Activated B cell treated with CpG ODN at 0.5 μM for 24 hours (primary cell): ENCODE measurements at places on chromosomes 2 and 18.

DNA sequence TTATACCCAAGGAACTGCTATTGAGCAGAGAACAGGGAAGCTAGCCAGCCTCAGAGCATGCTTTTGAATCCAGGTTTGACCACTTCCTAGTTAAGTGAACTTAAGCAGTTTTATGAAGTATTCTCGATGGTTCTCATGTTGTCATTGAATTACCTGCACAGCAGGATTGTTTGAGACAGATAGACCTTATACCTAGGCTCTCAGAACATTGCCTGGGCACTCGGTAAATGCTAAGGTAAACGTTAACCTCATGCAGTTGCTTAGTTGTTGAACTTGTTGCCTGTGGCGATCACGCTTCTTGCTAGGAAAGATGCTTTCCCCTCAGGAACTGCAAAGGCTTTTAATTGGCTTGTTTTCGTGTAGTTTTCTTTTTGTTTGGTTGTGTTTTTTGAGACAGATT is 34.0 kb upstream of the CHMP1B start:
- DNase-seq: no peak

DNA sequence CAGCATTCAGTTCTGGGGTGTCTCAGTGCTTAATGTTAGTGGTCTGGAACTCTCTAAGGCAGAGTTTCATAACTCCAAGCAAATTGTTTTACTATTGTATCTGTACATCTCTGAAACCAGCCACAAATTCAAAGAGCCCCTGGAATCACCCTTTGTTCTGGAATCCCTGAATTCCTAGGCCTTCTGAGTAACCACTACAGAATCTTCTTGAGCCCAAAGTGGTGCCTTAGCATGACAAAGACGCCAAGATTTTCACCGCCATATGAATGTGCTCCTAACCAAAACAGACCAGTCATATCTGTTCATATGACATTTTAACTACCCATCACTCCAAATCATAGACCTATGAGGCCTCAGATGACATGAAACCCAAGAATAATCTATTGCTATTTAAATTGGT is 668.1 kb downstream of the EPHA4 start:
- DNase-seq: no peak

DNA sequence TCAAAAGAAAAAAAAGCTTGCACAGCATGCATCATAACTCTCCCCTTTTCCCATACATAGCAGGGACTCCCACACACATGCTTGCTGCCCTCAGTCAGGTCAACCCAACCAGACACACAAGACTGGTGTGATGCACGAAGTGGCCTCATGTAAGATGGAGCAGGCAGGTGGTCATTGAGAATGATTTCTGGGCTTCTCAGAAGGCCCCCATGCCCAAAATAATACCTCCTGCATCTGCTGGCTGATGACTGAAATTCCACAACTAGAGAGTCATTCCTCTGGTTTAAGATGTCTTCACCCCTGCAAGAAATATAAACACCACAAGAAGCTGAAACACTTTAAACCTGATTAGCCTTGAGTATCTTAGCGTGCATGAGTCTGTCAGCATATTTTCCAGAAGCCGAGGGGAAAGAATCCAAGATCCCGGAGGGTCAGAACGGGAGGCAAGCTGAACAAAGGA is 131.1 kb downstream of the AFF3 start:
- no peak for DNase-seq

GRCh38 chr2:98769784-98770183 is 38.9 kb upstream of the MGAT4A start:
- no peak for DNase-seq

DNA sequence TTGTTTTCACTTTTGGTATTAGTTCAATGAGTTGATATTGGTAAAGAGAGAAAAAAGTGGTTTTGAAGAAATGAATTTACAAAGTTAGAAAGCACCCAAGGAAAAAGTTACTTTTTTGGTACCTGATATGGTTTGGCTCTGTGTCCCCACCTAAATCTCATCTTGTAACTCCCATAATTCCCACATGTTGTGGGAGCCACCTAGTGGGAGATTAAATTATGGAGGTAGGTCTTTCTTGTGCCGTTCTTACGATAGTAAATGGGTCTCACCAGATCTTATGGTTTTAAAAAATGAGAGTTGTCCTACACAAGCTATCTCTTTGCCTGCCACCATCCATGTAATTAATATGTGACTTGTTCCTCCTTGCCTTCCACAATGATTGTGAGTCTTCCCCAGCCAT is 965.6 kb upstream of the NRXN1 start:
- DNase-seq: no peak

DNA sequence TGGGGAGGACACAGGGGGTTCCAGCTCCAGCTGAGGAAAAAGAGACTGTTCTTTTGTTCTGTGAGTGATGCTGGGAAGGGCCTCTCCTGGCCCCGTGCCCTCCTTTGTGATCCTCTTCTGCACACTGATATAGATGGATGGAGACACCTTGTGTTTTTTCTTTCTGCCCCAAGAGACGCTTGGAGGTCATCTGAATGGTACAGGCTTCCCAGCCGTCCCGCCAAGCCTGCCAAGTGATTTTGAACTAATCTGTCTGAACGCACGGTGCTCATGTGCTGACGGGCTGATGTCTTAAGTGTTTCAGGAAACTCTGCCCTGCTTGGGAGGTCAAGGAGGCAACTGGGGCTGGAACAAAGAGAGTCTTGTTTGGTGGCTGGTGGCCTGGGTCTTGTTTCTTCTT is 57.5 kb downstream of the KIF5C start:
- no peak for DNase-seq

- DNase-seq: no peak
Observed at GRCh38 chr2:181459621-181460021, 2.4 kb downstream of the ITGA4 start.

- DNase-seq: no peak
Observed at GRCh38 chr18:74368901-74369705, 53.5 kb downstream of the C18orf63 start.

DNA sequence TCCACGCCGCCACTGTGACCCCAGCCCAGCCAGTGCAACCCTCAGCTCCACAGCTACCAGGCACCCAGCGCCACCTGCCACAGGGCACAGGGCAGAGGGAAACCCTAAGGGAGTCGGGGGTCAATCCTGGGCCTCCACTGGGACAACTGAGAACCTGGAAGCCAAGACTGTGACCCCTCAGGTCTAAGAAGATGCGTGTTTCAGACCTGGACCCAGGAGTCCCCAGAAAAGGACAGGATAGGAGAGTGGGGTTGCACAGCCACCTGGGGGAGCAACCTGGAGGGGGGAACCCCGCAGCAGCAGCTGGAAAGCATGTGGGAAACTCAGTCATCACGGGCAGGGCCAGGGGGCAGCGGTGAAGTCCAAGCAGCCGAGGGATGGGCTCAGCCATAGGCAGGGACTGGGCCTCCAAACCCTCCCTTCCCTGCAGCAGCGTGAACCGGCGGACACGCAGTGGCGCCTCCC is 4.1 kb downstream of the ESPNL start:
- DNase-seq: no peak
